HCT116 (cell line): ENCODE measurements at places on chromosomes 2 and 18.

GRCh38 chr18:33123862-33124518 lies 316.5 kb downstream of the CCDC178 start:
- DNase-seq = no peak

DNA sequence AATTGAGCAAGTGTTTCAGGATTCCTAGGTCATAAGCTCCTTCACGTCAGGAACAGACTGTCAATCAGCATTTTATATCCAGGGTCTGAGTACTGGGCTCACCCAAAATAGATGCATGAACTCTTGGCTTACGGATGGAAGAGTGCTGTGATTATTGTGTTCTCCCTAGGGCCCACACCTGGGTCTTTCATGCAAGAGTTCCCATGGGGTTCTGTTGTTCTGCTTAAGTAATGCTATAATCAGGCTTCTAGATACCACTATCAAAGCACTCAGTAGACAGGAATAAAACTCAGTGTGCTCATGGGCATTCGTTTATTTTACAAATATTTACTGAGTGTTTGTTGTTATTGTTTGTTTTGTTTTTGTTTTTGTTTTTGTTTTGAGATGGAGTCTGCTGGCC lies 46.4 kb upstream of the PMAIP1 start:
- no peak for DNase-seq

DNA sequence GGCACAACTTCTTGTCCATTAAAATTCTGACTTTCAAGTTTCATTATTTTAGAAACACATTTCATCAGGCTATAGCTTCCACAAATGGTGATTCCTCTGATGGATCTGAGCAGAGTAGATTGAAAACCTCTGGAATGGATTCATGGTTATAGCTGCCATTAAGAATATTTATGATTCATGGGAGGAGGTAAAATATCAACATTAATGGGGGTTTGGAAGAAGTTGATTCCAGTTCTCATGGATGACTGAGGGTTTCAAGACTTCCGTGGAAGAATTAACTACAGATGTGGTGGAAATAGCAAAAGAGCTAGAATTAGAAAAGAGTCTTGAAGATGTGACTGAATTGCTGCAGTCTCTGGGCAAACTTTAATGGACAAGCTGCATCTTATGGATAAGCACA lies 797.4 kb downstream of the SUCLG1 start:
- no peak for DNase-seq

GRCh38 chr18:48733643-48734253 lies 194.9 kb downstream of the CTIF start:
- no peak for DNase-seq

GRCh38 chr2:127082974-127083373 lies 24.0 kb downstream of the BIN1 start:
- no peak for DNase-seq

- DNase-seq = no peak
Observed at GRCh38 chr2:1484131-1484884, 71.0 kb downstream of the TPO start.

DNA sequence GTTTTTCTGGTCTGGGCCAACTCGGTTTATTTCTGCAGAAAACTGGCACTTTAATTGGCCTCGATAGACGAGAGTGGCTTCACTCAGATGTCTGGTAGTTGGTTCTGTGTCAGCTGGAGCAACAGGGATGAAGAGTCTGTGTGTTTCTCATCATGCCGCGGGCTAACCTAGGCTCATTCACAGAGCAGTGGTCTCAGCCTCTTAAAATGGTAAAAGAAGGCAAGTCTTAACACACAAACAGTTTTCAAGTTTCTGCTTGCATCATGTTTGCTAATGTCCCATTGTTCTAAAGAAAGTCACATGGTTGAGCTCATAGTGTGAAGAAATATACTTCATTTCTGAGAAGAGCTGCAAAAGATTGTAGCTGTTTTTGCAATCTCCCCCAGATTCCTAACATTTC lies 37.5 kb upstream of the ANXA4 start:
- DNase-seq = no peak

GRCh38 chr2:18980104-18980785 lies 378.2 kb downstream of the OSR1 start:
- no peak for DNase-seq
